ENCODE measurements at places on chromosomes 1 and 21.
A peak's percentile ranks its signal among the peaks of the same experiment; 100 is the strongest.

GRCh38 chr21:36716387-36716786, 17.5 kb downstream of the SIM2 start:
- DNase-seq = no peak

GRCh38 chr21:37530901-37531351, 164.4 kb downstream of the DYRK1A start:
- DNase-seq = no peak

- peak; percentile 56 for DNase-seq
Observed at GRCh38 chr21:34889320-34889675, 159.8 kb downstream of the RUNX1 start.

DNA sequence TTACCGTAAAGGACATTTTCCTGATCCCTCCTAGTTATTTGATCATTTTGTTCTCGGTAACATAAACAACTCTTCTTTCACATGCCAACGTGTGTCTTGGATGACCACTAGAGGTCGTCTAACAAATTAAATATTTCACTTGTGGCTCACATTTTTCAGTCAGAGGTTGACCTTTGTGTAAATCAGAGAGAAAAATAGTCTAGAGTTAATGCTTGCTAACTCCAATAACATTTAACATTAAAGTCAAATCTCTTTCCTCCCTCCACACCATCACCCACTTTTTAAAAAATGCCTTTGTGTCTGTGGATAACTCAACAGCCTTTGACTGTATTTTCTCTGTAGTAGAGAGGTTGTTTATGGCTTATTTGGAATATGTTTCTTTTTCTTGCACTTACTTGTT, 220.5 kb upstream of the B3GALT2 start:
- DNase-seq = no peak

- DNase-seq = no peak
Observed at GRCh38 chr1:24206083-24206464, 19.0 kb upstream of the IFNLR1 start.

DNA sequence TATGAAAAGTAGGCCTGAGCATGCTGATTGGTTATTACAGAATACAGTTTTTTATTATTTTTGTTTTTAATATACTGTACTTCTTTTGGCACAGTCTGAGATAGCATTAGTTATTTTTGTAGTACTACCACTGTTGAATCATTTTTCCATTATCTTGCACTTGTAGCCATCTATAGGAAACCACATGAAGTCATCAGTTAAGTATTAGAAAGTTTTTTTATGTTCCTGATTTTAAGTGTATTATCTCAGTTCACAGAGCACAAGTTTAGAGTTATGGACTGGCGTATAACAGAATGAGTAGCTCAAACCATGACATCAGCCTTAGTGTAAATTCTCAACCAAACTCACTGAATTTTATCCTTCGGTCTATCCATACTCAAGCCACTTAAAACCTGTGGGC, 22.8 kb downstream of the DHX9 start:
- DNase-seq = no peak

- DNase-seq = no peak
Observed at GRCh38 chr1:7292714-7293419, 478.2 kb upstream of the VAMP3 start.

- no peak for DNase-seq
Observed at GRCh38 chr1:99176753-99177152, 87.5 kb upstream of the PLPPR4 start.

DNA sequence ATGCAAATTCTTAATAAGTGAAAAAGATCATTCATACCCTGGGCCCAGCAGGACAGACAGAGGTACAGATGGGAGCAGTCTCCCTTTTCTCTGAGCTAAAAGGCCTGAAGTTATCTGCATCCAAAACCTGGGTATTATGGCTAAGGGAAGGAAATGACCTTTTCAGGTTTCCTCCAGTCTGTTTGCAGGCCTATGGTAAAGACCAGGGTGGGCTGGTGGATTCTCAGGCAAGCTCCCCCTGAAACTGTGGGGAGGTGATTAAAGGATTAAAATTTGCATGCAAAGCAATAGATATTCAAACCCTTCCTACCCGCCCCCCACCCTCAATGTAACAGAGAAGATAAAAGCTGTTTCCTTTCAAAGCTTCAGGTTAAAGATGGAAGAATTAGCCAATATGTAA, 471.8 kb upstream of the RUNX1 start:
- no peak for DNase-seq

DNA sequence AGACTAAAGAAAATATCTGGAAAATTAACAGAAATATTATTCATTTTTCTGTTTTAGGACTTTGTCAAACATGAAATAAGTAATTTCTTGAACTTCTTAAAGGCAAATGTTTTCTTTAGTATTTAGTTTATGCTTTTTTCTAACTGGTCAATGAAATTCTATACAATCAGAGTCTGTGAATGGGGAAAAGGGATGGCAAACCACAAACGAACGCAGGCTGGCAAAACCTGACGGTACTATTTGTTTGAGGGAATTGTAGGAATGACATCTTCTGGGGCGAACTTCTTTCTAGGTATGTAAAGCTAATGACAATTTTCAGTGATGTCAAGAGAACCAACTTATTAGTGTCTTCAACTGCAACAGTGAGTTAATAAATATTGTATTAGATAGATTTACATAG, 156.0 kb downstream of the SIPA1L2 start:
- DNase-seq = no peak

DNA sequence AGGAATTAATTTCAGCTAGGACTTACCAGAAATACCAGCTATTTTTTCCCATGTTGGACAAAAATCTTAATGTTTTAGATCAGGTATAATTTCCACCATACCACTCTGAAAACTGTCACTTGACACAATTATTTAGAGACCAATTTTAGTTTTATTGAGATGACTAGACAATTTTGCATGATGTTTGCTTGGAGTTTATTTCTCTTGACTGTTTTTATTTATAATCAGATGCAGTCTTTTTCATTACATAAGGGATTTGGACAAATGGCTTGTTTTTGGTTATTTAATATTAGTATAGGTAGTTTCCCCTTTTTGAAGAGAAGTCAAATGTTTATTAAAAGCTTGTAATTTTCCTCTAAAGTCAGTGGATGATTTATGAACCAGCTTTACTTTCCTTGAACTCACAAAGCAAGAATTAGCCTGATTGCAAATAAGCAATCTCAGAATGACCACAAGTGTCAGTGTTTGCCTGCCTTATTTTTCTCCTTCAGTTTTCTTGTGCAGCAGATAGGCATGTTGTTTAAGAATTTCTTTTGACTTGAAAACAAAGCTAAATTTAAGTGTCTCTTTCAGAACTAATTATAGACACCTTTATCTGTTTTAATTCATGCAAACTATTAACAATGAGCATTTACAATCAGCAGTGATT, 3.8 kb upstream of the B3GALT2 start:
- no peak for DNase-seq

DNA sequence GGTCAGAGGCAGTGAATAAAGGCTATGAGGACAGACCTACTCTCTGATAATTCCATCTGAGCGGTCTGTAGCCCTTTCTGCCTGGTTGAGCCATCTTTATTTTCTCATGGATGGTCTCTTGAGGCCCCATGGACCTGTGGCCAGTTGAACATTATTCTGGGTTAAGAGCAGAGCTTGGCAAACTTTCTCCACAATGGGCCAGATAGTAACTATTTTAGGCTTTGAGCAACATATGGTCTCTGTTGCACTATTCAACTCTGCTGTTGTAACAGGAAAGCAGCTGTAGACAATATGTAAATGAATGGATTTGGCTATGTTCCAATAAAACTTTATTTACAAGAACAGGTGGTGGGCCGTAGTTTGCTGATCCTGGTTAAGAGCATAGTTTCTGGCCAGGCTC, 62.7 kb downstream of the KAZN start:
- no peak for DNase-seq

DNA sequence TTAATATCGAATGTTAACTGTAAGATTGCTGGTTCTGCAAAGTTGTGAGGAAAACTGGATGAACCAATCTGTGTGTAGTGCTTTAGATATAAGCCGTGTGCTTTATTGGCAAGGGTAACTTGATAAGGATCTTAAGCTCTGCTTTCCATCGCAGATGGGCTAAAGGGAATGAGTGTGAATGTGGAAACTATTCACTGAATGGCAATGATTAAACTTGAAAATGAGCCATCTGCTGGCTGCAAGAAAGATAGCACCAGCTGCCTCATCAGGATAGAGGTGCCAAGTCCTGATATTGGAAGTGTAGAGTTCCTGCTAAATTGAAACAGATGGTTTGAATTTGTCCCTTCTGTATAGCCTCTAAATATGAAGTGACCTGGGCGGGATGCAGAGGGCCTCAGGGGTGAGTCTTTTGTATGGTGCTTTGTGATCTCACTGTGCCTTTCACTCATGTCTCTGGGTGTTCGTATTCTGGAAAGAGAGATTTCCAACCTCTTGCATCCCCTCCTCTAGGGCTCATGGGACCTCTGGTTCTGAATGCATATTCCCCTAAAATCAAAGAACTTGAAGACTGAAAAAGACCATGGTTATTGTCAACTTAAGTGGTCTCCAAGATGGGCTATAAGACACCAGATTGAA, 9.2 kb downstream of the FCRL3 start:
- no peak for DNase-seq

DNA sequence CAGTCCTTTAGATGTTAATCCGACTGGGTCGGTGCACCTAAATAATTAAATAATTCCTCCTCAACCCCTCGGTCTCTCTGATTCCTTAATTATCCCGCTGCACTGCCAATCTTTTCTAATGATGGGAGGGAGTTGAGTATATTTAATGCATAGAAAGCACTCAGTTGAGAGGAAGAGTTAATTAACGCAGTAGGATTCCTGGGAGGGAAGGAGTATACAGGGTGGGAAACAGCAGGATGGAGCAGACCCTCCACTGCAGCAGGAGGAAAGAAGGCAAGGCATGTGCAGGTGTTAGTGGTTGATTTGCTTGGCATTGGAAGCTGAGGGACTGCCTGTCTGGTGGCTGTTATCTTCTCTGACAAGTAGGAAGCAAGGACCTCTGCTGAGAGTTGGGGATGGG, 9.9 kb upstream of the REN start:
- no peak for DNase-seq

DNA sequence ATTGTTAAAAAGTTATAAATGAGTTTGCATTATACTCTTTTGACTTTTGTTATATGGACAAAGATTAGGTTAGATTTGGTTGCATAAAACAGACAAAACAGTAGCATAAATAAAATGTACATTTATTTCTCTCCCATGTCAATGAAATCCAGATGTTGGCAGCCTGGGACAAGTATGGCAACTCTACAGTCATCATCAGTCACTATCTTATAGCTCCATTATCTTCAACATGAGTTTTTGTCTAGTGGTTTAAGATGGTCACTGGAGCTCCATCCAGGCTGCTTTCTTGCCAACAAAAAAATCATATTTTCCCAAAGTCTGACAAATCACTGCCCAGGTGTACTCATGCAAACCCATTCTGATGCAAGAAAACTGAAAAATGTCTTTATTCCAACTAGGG, 83.8 kb downstream of the CD58 start:
- no peak for DNase-seq

- no peak for DNase-seq
Observed at GRCh38 chr21:43020177-43020576, 45.8 kb downstream of the PKNOX1 start.

DNA sequence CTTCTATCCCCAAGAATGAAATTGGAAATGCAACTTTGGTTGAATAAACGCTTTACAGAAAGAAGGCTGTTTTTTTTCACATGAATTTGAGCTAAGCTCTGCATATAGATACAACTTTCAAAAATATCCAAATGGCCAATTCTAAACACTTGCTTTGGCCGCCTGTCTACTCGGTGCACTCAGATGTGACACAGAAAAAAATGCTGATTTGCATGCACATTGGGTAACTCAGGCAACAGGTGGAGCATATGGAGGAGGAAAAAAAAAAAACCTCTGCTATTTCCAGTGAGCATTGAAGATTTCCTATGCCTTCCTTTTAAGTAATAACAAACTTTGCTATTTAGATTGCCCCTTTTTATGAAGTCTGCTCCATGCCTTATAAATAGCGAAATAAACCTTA, 262.5 kb downstream of the GRIK1 start:
- DNase-seq = no peak

DNA sequence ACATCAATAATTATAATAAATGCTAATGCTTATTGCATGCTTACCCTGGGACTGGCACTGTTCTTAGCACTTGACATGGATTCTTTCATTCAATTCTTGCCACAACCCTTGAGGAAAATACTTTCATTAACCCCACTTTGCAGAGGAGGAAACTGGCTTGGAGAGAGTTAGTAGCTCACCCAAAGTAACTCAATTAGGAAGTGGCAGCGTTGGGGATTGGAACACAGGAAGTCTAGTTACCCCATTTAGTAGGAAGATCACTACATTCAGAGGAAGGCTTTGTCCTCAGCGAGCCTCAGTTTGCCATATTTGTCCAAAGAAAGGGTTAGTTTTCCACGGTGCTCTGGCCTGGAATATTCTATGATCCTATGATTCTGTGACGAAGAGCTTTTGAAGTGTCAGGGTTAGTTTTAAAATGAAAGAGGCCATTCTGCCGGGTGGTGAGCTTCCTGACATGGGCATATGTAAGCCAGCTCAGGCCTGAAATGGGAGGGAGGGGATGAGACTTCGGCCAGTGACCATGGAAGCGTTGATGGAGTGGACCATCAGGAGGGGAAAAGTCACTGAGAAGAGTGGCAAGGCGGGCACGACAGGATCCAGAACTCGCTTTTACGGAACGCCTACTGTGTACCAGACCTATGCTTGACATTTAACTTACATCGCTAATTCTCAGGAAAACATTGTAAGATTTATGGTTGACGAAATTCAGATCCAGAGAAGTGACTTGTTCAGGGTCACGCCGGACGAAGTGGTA, 28.2 kb upstream of the EPB41 start:
- no peak for DNase-seq

All from T-helper 22 cell (primary cell).